ENCODE measurements at places on chromosomes 4 and X.

GRCh38 chr4:110034026-110034393 lies 121.3 kb downstream of the EGF start:
- no peak for DNase-seq

DNA sequence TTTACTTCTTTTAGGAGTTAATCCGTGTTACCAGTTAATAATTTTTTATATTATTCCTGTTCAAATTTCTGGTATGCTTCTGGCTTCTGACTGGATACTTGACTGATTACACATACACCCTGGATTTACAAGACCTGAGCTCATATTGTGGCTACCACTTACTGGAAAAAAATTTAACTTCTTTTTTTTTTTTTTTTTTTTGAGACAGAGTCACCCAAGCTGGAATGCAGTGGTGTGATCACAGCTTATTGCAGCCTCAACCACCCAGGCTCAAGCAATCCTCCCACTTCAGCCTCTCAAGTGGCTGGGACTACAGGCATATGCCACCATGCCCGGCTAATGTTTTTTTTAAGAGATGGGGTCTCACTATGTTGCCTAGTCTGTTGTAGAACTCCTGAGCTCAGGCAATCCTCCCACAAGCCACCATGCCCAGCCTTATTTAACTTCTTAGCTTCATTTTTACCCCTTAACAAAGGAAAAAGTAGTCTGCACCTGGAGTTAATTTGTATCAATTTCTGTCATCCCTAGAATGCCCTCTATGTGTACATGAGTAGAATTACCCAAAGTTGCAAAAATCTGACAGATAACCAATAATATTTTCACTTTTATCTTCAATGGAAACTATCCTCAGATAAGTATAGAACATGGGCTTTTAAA lies 50.3 kb downstream of the TMEM165 start:
- DNase-seq, result no peak

GRCh38 chr4:92014067-92014466 lies 289.7 kb upstream of the GRID2 start:
- DNase-seq, result no peak

GRCh38 chr4:80990851-80991250 lies 39.7 kb upstream of the BMP3 start:
- DNase-seq, result no peak

DNA sequence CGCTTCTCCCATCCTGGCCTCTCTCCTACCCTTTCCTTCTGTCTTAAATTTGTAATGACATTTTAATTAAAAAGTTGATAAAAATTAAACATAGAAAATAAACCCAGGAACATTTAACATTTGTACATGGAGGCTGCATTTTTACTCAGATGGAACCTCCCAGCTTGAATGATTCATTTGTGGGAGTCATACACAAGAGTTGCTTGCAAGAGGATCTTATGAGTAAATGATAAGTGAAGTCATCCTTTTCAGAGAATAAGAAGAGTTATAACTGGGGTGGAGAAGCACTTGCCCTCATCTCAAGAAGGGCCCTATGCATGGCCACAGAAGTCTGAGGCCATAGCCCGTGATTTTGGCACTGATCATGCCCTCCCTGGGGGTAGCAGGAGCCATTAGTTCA lies 482.9 kb upstream of the BOD1L1 start:
- no peak for DNase-seq

GRCh38 chrX:124338733-124339514 lies 6.5 kb downstream of the TEX13D start:
- DNase-seq, result no peak

GRCh38 chr4:158213466-158213865 lies 3.2 kb downstream of the TMEM144 start:
- DNase-seq, result no peak

DNA sequence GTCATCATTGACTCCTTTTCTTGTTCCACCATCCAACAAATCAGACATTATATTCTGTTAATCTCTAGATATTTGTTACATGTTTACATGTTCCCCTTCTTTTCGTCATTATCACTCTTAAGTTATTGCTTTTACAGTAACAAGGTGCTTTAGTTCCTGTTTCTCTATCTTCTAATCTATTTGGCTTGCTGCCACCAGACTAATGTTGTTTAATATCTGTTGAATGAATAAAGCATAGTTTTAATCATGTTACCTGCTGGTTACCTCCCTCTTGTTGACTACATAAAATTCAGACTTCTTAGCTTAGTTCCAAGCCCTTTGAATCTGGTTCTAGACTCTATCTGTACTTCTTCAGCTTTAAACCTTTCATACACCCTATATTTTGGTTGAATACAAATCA lies 129.8 kb upstream of the TRIM2 start:
- no peak for DNase-seq
